ENCODE measurements at places on chromosomes 5 and 9. TPM values are rescaled to one million over a fixed set of nuclear protein-coding genes. Genes with fewer than 3 reads are reported as not detected.

GRCh38 chr5:65299861-65300260 lies 181.9 kb downstream of the ADAMTS6 start:
- no peak overlapping the region for H3K4me3 ChIP-seq
- no peaks in the 10 kb centered on the region for H3K36me3 ChIP-seq
- no peak for DNase-seq
- H3K4me1 ChIP-seq, result no peaks in the 10 kb centered on the region
- no peaks in the 10 kb centered on the region for H3K27me3 ChIP-seq
- no peak overlapping the region for H3K27ac ChIP-seq

DNA sequence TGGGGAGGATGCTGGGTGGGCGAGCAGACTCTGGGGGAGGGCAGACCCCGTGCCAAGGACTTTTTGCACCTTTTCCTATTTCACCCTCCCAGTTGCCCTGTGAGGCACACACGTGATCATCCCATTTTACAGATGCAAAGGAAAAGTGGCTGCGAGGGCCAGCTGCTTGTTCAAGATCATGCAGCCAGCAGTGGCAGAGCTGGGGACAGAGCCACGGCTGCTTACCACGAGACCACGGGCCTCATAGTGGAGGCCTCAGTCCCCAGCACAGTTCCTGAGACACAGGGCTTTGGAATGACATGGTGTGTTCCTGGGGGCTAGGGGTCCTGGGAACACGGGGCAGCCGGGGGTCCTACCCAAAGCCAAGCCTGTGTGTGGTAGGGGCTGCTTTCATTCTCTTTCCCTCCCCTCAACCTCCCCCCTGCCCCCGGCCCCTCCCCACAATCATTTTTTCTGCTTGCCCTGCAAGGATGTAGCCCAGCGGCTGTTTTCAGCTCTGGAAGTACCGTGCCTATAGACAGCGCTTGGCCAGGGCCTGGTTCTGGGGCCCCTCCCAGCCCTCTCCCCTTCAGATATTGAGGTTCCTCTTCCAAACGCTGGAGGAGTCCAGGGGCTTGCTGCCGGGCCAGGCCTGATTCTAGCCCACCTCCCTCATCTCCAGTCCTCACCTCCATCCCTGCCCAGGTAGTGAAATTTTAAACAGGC lies 58.5 kb upstream of the IER5L start:
- H3K36me3 ChIP-seq, result no peaks in the 10 kb centered on the region
- no peak overlapping the region for H3K27ac ChIP-seq
- no peak overlapping the region for H3K4me3 ChIP-seq
- H3K4me1 ChIP-seq, result peaks cover 7% of the 10 kb centered on the region
- no peaks in the 10 kb centered on the region for H3K27me3 ChIP-seq
- DNase-seq, result no peak

DNA sequence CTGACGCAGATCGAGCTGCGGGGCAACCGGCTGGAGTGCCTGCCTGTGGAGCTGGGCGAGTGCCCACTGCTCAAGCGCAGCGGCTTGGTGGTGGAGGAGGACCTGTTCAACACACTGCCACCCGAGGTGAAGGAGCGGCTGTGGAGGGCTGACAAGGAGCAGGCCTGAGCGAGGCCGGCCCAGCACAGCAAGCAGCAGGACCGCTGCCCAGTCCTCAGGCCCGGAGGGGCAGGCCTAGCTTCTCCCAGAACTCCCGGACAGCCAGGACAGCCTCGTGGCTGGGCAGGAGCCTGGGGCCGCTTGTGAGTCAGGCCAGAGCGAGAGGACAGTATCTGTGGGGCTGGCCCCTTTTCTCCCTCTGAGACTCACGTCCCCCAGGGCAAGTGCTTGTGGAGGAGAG lies 4.6 kb upstream of the PHYHD1 start:
- H3K4me3 ChIP-seq, result no peak overlapping the region
- no peak for DNase-seq
- H3K4me1 ChIP-seq, result peaks cover 69% of the 10 kb centered on the region
- no peaks in the 10 kb centered on the region for H3K27me3 ChIP-seq
- H3K36me3 ChIP-seq, result peaks cover 23% of the 10 kb centered on the region
- H3K27ac ChIP-seq, result peak overlapping the region; percentile 30

DNA sequence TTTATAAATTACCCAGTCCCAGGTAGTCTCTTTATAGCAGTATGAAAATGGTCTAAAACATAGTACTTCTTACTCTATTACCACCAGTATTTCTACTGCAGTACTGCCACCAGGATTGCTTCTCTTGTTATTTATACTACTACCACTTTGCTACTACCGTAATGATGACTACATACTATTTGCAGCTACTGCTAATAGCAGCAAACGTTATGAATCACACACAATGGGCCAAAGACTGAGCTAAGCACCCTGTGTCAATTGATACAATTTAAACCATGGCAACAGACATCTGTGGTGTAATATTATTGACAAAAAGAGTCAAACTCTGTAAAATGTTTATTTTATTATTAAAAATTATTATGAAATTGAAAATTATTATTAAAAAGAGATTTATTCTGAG lies 15.3 kb upstream of the KIF12 start:
- no peaks in the 10 kb centered on the region for H3K4me1 ChIP-seq
- H3K36me3 ChIP-seq, result no peaks in the 10 kb centered on the region
- peaks cover 32% of the 10 kb centered on the region for H3K27me3 ChIP-seq
- no peak overlapping the region for H3K27ac ChIP-seq
- no peak for DNase-seq

GRCh38 chr5:33317271-33317670 lies 123.5 kb upstream of the TARS1 start:
- H3K4me3 ChIP-seq, result no peak overlapping the region
- DNase-seq, result peak; percentile 81
- H3K27ac ChIP-seq, result no peak overlapping the region
- no peaks in the 10 kb centered on the region for H3K27me3 ChIP-seq

- no peak for DNase-seq
- H3K4me3 ChIP-seq, result no peak overlapping the region
- no peaks in the 10 kb centered on the region for H3K27me3 ChIP-seq
- no peak overlapping the region for H3K27ac ChIP-seq
Measured at GRCh38 chr5:25090854-25091253, 446.1 kb upstream of the CDH10 start.

The PALM2AKAP2 gene
- not detected for total RNA-seq

GRCh38 chr5:108418197-108418596 lies 36.3 kb upstream of the FBXL17 start:
- no peak for DNase-seq
- no peak overlapping the region for H3K27ac ChIP-seq
- H3K36me3 ChIP-seq, result no peaks in the 10 kb centered on the region
- no peaks in the 10 kb centered on the region for H3K27me3 ChIP-seq
- H3K4me1 ChIP-seq, result no peaks in the 10 kb centered on the region

- DNase-seq, result no peak
- no peak overlapping the region for H3K4me3 ChIP-seq
- H3K27ac ChIP-seq, result no peak overlapping the region
- H3K27me3 ChIP-seq, result peaks cover 5% of the 10 kb centered on the region
Measured at GRCh38 chr9:129250786-129251185, 72.7 kb upstream of the IER5L start.

The SLC25A2 gene
- total RNA-seq, result 0.39 TPM

The SLC6A18 gene
- not detected for total RNA-seq

GRCh38 chr5:122219436-122220166 lies 90.3 kb downstream of the ZNF474 start:
- no peak overlapping the region for H3K27ac ChIP-seq
- H3K36me3 ChIP-seq, result no peaks in the 10 kb centered on the region
- no peak for DNase-seq
- H3K27me3 ChIP-seq, result no peaks in the 10 kb centered on the region

GRCh38 chr5:164048359-164048926 lies 543.0 kb downstream of the MAT2B start:
- H3K4me3 ChIP-seq, result no peak overlapping the region
- H3K4me1 ChIP-seq, result no peaks in the 10 kb centered on the region
- H3K27ac ChIP-seq, result no peak overlapping the region
- H3K36me3 ChIP-seq, result no peaks in the 10 kb centered on the region

GRCh38 chr5:67543720-67544270 lies 347.2 kb upstream of the CD180 start:
- no peak overlapping the region for H3K27ac ChIP-seq
- H3K36me3 ChIP-seq, result no peaks in the 10 kb centered on the region
- no peaks in the 10 kb centered on the region for H3K4me1 ChIP-seq
- H3K27me3 ChIP-seq, result no peaks in the 10 kb centered on the region
- no peak overlapping the region for H3K4me3 ChIP-seq
- no peak for DNase-seq

DNA sequence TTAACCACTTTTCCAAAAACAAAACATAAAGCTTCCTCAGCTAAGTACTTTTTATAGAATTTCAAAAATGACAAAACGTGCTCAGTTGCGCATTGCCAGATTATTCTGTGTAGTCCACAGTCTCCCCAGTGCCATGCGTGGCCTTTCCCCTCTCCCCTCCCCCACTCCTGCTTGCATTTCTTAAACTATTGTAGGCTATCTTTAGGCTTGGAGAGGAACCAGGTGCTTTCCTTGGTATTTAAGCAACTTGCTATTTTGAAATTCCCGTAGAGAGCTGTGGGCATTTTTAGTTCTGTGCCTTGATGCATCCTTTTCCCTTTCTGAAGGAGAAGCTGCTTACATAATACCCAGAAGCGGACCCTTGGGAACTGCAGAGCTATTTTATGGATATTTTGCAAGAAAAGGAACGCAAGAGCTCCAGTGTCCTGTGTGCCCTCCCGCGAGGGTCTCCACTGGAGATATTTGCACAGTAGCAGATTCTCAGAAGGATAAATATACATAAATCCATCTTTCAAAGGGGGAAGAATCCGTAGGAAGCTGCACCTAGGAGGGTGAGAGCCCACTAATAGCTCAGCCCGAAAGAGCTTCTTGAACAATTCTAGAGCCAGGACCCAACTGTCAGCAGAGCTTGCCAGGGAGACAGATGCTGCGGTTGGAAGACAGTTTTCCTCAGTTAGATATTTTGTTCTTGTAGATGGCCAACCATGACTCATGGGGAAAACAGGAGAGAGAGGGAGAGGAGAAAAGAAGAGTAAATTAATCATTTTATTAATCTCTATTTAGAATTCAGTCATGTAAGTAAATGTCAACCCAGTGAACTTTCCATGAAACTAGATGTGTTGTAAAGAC lies 1298.3 kb upstream of the WWC1 start:
- no peaks in the 10 kb centered on the region for H3K27me3 ChIP-seq
- no peaks in the 10 kb centered on the region for H3K4me1 ChIP-seq
- DNase-seq, result no peak
- H3K4me3 ChIP-seq, result no peak overlapping the region

GRCh38 chr5:1414311-1415058 lies 30.8 kb downstream of the SLC6A3 start:
- H3K4me3 ChIP-seq, result no peak overlapping the region
- no peak for DNase-seq
- no peaks in the 10 kb centered on the region for H3K27me3 ChIP-seq
- no peaks in the 10 kb centered on the region for H3K36me3 ChIP-seq
- no peaks in the 10 kb centered on the region for H3K4me1 ChIP-seq
- H3K27ac ChIP-seq, result no peak overlapping the region

GRCh38 chr9:94927048-94927761 lies 200.7 kb downstream of the AOPEP start:
- peaks cover 25% of the 10 kb centered on the region for H3K4me1 ChIP-seq
- H3K4me3 ChIP-seq, result no peak overlapping the region
- no peak overlapping the region for H3K27ac ChIP-seq
- DNase-seq, result no peak

The RGS3 gene
- 407 TPM for total RNA-seq

DNA sequence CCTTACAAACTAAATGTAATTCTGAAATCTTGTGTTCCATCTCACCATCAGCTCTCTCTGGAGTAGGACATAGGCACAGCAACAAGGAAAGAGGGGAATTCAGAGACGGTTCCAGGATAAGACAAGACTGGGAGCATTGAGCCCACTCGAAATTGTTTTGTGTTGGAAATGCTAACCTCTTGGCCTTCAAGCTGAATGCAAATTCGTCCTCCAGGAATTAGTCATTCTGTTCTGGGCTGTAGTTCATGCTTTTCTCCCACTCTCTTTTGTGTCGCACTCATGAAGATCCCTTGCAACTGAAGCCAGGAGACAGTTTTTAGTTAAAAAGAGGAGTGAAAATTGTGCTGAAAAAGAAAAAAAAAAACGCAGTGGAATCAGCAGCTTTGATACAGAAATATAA lies 121.7 kb upstream of the SEMA6A start:
- DNase-seq, result no peak
- H3K4me1 ChIP-seq, result no peaks in the 10 kb centered on the region
- H3K36me3 ChIP-seq, result no peaks in the 10 kb centered on the region
- no peak overlapping the region for H3K27ac ChIP-seq
- H3K4me3 ChIP-seq, result no peak overlapping the region

GRCh38 chr5:10376544-10376943 lies 23.0 kb downstream of the MARCHF6 start:
- no peak overlapping the region for H3K27ac ChIP-seq
- H3K4me3 ChIP-seq, result no peak overlapping the region
- no peaks in the 10 kb centered on the region for H3K4me1 ChIP-seq

The SH3RF2 gene
- 0.84 TPM for total RNA-seq

- DNase-seq, result no peak
- H3K27me3 ChIP-seq, result no peaks in the 10 kb centered on the region
- no peak overlapping the region for H3K27ac ChIP-seq
- H3K36me3 ChIP-seq, result no peaks in the 10 kb centered on the region
- no peak overlapping the region for H3K4me3 ChIP-seq
- peaks cover 6% of the 10 kb centered on the region for H3K4me1 ChIP-seq
Measured at GRCh38 chr9:35549441-35549840, 55.6 kb upstream of the TESK1 start.

The BAAT gene
- not detected for total RNA-seq

The LCN1 gene
- total RNA-seq, result not detected

DNA sequence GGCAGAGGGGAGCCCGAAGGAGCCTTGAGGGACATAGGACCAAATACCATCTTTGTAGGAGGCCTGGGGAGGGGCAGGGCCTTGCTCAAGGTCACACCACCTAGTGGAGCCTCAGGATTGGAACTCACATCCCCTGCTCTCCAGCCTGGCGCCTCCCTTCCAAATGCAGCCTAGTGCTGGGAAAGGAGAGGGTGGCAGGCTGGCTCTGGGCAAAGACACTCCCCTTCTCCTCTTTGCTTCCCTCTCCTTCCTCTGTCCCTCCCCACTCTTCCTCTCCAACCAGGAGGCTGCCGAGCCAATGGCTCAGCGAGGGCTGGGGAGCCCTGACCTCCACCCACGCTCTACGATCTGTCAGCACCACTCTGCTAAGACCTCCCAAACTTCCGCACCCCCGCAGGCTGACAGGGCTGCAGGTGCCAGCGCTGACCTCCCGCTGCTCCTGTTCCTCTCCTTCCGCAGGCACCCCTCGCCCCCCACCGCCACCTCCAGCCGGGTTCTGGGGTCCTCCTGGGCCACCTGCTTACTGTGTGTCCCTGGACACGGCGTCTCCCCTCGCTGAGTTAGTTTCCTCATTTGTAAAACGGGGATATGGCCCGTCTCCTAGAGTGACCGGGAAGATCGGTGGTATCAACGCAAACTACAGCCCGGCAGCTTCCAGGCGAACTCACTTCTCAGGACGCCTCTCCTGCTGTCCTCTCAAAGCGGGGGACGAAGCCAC lies 52.9 kb downstream of the C9orf50 start:
- H3K27ac ChIP-seq, result no peak overlapping the region
- H3K36me3 ChIP-seq, result no peaks in the 10 kb centered on the region
- H3K27me3 ChIP-seq, result no peaks in the 10 kb centered on the region
- peak overlapping the region; percentile 31 for H3K4me3 ChIP-seq
- peaks cover 2% of the 10 kb centered on the region for H3K4me1 ChIP-seq
- DNase-seq, result peak; percentile 30

GRCh38 chr5:115961381-115962238 lies 665 bp upstream of the LVRN start:
- peaks cover 3% of the 10 kb centered on the region for H3K27me3 ChIP-seq
- peak; percentile 19 for DNase-seq
- peak overlapping the region; percentile 9 for H3K4me3 ChIP-seq
- H3K4me1 ChIP-seq, result peaks cover 11% of the 10 kb centered on the region
